Stimulated activated CD8-positive, alpha-beta memory T cell treated with anti-CD3 and anti-CD28 coated beads, Interleukin-4, amount 100 ng/mL, for 1 hour (primary cell): ENCODE measurements at places on chromosomes 11 and 22.

DNA sequence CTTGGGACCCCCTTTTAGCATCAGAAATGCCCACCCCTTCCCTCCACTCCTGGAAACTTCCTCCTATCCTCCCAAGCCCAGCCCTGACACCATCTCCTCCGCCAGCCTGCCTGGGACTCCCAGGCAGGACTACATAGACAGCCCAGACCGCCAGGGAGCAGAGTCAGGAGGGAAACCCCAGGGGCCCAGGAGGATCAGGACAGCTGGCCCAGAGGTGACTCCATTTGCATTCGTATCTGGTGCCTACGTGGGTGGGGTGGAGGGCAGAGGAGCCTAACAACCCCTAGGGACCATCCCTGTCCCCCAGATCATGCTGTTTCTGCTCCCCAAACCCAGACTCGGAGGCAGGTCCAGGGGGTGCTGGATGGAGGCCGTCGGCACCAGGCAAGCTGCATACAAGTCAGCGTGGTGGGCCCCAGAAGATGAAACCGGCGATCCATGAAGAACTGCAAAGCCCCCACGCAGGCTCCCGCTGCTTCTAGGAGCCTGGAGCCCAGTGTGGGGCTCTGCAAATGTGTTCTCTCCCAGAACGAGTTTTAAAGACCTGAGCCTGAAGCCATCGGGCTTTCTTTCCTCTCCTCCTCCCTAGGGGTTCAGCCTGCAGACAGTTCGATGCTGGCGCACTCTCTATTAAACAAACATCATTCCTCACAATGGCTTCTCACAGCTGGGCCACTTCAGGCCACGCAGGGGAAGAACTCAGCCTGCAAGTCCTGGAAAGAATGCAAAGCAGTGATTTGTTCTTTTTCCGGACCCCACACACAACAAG is 1506.8 kb downstream of the BRD1 start:
- DNase-seq = no peak

- no peak for DNase-seq
These were observed 20.3 kb downstream of the AP2A2 start for GRCh38 chr11:945986-946385.

- no peak for DNase-seq
These were observed 13.7 kb downstream of the COA4 start for GRCh38 chr11:73862986-73863385.

DNA sequence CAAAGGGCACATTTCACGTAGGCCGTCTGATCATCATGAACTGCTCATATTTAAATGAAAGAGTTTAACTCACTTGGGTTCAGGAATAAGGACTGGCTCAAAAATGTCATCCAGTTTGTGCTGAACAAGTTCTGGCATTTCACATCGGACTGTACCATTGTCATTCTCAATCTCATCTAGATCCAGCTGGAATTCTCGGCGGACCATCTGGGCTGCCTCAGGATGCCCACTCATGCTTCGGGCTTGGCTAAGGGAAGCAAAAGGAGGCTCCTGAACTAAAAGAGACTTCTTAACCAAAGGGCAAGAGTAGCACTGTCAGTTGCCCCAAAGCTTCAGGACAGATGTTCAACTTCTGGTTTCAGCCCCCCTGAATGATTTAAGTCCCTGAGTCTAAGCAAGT is 40.2 kb downstream of the F2 start:
- DNase-seq = no peak

DNA sequence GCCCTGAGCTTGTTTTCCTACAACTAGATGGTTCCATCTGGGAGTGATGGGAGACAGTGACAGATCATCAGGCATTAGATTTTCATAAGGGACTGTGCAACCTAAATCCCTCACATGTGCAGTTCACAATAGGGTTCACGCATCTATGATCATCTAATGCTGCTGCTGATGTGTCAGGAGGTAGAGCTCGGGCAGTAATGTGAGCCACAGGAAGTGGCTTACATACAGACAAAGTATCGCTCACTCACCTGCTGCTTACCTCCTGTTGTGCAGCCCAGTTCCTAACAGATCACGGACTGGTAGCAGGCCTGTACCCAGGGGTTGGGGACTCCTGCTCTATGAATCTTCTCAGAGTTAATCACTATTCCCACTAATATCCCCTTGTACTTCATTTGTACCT is 12.4 kb downstream of the AAMDC start:
- no peak for DNase-seq

- no peak for DNase-seq
These were observed 36.6 kb downstream of the MB start for GRCh38 chr22:35580351-35581022.

GRCh38 chr11:43427971-43428370 is 69.3 kb downstream of the TTC17 start:
- DNase-seq = no peak

DNA sequence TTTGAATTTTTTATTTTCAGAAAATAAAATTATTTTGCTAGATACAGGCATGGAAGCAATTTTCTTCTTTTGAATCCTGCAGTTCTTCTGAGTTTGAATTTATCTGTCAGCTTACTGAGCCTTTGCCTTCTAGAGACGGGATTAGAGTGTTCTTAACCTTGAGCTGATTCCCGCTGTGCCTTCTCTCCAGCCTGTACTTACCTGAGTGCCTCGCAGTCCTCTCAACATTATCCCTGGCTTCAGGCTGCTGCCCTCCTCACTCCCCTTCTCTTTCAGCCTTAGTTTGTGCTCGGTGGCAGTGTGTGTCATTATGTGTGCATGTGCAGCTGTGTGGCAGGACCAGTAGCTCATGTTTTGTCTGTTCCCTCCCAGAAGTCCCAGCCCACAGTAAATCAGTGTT is 24.3 kb downstream of the OSBP2 start:
- DNase-seq = no peak

- DNase-seq = no peak
These were observed 32.4 kb upstream of the ETS1 start for GRCh38 chr11:128619540-128620308.

GRCh38 chr22:48713272-48714205 is 1114.1 kb downstream of the BRD1 start:
- DNase-seq = no peak

DNA sequence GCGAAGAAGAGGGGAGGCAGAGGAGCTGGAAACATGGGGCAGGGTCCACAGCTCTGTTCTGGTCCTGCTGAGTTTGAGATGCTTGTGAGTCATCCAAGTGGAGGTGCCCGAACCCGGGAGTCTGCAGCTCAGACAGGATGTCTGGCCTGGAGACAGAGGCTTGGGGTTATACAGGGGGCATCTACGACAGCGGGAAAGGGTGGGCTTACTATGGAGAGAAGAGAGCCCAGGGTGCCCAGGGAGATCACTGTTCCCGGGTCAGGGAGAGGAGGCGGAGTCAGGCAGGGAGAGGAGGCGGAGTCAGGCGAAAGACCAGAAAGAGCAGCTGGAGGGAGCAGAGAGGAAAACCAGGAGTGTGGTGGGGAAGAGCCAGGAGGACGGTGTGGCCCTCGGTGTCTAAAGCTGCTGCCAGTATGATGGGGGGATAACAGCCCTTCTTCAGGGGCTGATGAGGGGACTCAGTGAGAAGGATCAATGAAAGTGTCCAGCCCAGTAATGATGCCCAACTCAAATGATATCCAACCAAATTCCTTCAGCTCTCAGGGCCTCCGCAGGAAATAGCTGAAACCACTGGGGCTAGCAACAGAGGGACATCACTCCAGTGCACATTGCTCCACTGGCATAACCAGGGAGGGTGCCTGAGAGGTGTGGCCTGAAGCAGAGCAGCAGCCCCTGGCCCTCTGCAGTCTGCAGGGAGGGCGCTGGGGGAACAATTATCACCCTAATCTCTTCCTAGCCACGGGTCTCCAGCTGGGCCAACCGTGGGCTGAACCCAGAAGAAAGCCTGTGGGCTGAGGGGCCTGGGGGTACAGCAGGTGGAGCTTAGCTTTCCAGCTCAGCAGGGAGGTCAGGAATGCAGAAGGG is 2.6 kb upstream of the LTBP3 start:
- DNase-seq = no peak

DNA sequence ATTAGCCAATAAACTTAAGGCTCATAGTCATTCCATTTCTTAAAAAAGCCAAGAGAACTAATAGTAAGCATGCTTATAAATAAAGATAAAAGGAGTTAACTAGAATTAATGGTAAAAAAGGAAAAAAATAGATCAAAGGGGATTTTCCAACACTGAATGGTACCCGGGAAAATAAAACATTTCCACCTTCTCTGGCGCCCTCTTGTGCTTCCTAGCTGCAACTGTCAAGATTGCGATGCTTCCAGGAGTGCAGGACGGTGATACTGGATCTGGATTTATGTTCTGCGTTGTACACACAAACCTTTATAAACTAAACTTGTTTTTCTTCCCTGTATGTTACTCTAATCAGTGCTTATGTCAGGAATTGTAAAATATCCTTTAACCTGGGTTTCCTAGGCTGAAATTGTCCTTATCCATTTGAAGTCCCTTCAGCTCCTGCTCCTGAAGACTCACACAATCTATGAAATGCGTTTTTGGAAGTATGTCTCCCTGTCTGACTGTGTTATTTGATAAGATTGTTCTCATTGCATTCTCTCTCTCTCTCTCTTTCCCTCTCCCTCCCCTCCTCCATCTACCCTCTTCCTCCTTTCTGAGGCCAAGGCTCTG is 9.6 kb upstream of the HTATIP2 start:
- no peak for DNase-seq

- DNase-seq = no peak
These were observed 75.0 kb downstream of the JRKL start for GRCh38 chr11:96464700-96465307.

GRCh38 chr22:34639911-34640310 is 426.0 kb upstream of the ISX start:
- no peak for DNase-seq

GRCh38 chr22:42685941-42686653 is 34.6 kb downstream of the A4GALT start:
- DNase-seq = no peak
